Activated effector memory CD4-positive, alpha-beta T cell treated with Interleukin-2 at 50 U/mL for 16 hours (primary cell): ENCODE measurements at places on chromosomes 7 and 10.

GRCh38 chr10:46220187-46220586, 66.6 kb upstream of the ANTXRL start:
- DNase-seq, result no peak

- DNase-seq, result no peak
Measured at GRCh38 chr7:132295175-132295574, 281.1 kb downstream of the PLXNA4 start.

DNA sequence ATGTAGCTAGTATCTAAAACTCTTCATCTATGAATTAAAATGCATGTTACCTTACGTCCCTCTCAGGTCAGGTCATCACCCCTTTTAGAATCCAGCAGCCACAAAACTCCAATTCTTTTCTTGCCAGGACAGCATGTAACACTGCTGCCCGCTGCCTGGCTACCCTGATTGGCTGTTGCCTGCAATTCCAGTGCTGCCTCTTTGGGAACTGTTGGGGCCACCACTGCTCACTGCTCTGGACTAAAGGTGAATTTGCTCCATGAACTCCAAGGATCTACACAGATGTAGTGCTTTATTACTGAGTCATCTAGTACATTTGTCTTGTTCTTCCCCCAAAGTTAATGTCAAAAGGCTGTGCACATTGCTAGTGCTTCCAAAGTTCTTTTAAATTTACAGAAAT, 40.4 kb downstream of the SCIN start:
- DNase-seq, result no peak

GRCh38 chr10:17217631-17218232, 10.3 kb upstream of the VIM start:
- no peak for DNase-seq

DNA sequence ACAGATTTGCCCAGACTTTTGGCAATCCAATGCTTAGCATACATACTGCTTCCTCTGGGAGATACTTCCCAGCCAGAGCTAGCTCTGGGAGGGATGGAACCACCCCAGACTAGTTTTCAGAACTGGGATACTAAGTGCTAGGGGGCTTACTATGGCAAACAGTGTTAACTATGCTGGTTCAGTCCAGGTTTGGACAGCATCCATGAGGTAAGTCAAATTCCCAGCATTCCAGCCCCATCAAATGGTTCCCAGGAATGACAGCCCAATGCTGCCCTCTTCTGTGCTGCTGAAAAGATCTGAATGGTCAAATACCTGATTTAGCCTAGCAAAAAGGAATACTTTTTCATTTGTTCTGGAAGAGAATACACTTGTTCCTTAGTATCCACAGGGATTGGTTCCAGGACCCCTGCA, 141.7 kb upstream of the CCDC6 start:
- DNase-seq, result no peak

DNA sequence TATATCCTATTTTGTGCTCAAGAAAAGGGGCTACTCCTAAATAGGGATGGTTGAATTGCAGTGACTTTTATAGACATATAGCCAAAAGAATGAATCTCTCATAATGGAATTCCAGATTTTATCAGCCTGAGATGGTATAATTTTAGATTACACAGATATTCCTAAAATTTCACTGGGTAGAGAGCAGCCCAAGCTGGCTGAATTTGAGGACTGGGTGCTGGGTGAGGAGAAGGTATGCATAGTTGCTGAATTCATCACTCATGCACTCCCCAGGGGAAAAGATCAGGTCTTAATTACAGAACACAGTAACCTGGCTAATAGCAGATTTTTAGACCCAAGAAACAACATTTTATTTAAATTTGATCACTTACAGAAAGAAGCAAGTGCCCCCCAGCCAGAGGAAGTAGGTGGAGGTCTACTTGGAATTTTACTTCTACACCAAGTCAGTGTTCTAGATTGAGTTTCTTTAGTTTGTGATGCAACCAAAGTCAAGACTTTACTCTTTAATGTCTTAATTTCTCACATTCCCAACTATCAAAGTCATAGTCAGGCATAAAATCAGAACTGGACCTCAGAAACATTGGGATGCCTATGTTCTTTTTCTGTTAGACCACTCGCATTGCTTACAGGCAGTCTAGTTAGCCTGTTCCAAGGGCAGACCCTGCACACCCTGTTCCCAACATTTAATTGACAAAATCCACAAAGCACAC, 337.4 kb upstream of the PODXL start:
- no peak for DNase-seq
